ENCODE measurements at places on chromosomes 5 and 9.

- peak; percentile 29 for DNase-seq
Measured at GRCh38 chr9:109010746-109011145, 2.6 kb downstream of the CTNNAL1 start.

DNA sequence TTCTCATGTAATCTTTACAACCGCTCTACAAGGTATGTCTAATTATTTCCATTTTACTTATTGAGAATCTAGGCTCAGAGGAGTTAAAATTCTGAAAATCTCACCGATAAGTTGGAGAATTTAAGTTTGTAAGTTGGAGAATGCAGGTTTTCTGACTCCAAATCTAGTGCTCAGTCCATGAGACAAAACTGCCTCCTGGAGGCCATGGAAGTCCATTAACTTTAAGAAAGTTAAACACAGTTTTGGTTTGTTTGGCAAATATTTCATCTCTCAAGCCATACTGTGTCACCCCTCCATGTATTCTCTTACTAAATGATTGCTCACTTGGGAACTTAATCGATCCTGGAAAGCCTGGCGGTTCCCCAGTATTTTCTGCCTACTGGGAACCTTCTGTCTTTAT lies 52.6 kb downstream of the INIP start:
- DNase-seq: no peak

- no peak for DNase-seq
Measured at GRCh38 chr9:79651251-79651795, 79.6 kb downstream of the TLE4 start.

DNA sequence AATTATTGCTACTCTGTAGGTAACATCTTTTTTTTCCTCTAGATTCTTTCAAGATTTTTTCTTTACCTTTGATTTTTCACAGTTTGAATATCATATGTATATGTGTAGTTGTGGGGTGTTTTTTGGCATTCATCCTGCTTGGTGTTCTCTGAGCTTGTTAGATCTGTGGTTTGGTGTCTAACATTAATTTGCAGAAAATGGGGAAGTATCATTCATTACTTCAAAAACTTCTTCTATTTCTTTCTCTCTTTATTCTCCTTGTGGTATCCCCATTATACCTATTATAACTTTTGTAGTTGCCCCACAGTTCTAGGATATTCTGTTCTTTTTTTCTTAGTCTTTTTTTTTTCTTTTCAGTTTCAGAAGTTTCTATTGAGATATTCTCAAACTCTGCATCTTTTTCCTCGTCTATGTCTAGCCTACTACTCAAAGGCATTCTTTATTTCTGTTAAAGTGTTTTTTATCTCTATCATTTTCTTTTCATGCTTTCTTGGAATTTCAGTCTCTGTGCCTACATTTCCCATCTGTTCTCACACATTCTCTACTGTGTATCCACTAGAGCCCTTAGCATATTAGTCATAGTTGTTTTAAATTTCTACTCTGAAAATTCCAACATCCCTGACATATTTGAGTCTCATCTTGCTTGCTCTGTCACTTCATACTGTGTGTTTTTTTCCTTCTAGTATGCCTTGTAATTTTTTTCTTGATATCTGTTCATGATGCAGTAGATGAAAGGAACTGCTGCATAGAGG lies 60.1 kb upstream of the GNA14 start:
- no peak for DNase-seq

DNA sequence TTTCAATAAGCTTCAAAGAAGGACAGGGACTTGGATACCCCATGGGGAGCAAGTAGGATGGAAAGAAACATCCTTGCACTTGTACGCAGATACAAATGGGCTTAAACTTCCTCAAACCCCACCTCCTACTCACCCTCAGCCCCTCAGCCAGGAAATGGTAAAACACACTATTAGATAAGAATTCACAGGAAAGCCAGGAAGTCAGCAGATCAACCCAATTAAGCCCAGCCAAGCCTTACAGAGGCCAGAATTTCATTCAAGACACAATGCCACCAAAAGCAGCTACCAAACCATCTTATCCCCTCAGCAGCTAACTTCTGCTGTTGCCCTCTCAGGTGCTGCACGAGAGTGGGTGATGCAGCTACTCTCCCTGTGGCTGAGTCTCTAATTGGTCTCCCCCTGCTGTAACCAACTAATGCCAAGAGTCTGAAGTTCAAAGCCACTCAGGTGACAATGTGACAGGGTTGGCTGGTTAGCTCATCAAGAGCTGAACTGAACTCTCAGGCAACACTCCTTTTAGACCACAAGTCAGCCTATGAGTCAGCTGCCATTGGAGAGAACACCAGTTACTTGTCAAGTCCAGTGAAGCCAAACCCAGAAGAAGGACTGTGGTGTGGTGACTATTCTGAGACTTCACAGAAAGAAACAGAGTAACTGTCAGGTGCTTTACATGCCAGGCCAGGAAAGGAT lies 201.9 kb downstream of the ZNF608 start:
- DNase-seq: no peak

DNA sequence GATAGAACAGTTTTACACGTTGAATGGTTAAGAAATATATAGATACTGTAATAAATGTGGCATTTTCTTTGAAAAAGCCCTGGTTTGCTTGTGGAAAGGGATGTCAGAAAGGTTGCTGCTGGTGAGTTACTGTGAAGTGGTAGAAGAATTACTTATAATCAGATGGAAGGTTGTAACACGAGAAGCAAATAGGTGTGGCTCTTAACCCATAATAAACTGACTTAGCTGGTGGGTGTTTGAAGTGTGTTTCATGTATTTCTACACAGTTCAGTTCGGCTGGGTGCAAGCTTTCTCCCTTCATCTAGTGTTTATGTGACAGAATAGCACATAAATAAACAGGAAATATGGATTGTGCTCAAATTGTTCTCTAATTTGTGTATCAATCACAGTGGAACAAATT lies 5.5 kb downstream of the CNOT6 start:
- DNase-seq: no peak

DNA sequence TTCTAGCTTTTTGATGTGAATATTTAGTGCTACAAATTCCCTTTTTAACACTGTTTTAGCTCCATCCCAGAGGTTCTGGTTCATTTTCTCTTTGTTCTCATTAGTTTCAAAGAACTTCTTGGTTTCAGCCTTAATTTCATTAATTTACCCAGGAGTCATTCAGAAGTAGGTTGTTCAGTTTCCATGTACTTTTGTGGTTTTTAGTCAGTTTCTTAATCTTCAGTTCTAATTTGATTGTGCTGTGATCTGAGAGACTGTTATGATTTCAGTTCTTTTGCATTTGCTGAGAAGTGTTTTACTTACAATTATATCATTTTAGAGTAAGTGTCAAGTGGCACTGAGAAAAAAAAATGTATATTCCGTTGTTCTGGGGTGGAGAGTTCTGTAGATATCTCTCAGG lies 240.1 kb upstream of the RASA1 start:
- no peak for DNase-seq

GRCh38 chr9:33131790-33132772 lies 35.1 kb downstream of the B4GALT1 start:
- DNase-seq: no peak

DNA sequence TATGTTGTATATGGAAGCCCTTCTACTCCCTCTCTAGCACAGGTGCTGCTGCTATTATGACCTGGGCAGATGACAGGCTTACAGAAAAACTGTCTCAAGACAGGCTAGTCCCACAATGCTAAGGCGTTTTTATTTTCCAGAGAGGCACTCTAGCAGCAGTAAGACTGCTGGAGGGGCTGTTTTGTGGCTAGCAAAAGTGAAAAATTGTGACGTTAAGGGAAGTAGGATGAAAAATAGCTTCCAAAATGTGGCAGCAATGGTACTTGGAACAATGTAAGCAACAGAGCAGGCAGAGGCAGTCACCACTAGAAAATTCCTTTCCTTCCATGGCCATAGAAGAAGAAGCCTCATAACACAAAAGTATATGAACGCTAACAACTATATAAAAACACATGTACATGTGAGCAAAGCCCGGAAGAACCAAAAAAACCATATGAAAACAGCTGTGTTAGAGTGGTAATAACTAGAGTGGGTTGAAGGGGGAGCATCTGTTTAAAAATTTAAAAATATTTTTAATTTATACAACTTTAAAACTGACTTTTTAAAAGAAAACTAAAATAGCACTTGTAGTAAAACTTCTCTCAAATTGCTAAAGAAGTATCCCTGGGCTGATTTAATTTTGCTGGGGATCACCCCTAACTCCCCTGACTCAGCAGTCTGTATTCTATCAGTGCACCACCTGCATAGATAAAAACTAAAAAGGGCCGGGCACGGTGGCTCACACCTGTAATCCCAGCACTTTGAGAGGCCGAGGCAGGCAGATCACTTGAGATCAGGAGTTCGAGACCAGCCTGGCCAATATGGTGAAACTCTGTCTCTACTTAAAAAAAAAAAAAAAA lies 30.6 kb downstream of the CLINT1 start:
- DNase-seq: no peak

DNA sequence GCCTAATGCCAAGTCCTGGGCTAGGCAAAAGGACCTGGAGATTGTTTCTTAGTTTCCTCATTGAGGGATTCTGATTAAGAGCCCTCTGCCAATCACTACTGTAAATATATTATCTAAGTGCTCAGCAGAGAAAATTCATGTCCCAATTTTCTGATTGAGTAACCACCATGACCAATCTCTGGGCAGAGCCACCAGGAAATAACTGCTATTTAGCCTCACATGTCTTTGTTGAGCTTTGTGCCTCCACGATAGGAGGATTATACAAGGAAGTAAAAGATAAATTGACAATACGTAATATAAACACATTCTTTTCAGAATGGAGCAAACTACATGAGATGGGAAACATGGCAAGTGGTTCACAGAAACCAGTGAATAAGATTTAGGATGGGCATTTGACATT lies 396.1 kb upstream of the PAPPA start:
- no peak for DNase-seq

- no peak for DNase-seq
Measured at GRCh38 chr9:112337547-112337946, 4.1 kb upstream of the PTBP3 start.

- peak; percentile 54 for DNase-seq
Measured at GRCh38 chr5:109410389-109411148, 795 bp upstream of the PJA2 start.

DNA sequence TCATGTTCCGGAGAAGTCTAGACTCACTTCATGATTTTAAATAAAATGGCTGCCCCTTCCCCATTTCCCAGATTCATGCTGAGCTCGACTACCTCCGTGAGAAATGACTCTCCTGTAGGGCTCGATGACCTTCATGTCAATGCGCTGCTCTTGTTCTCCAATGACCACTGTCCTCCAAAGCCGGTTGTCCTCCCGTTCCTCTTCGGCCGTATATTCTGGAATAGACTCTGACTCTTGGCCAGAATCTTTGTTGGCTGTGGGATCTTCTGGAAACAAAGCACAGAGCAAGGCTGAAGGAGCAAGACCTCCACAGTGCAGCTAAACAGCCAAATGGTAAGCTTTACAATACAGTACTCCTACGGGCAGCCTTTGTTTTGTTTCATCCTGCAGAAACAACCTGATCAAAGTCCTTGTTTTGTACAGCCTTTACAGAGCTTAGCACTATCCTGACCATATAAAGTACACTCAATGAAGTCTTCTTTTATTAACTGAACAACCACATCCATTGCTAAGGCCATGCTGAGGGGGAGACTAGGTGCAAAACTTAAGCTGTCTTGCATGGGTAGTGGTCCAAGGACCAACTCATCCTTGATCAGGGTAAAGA lies 119.5 kb upstream of the PCA3 start:
- DNase-seq: no peak

DNA sequence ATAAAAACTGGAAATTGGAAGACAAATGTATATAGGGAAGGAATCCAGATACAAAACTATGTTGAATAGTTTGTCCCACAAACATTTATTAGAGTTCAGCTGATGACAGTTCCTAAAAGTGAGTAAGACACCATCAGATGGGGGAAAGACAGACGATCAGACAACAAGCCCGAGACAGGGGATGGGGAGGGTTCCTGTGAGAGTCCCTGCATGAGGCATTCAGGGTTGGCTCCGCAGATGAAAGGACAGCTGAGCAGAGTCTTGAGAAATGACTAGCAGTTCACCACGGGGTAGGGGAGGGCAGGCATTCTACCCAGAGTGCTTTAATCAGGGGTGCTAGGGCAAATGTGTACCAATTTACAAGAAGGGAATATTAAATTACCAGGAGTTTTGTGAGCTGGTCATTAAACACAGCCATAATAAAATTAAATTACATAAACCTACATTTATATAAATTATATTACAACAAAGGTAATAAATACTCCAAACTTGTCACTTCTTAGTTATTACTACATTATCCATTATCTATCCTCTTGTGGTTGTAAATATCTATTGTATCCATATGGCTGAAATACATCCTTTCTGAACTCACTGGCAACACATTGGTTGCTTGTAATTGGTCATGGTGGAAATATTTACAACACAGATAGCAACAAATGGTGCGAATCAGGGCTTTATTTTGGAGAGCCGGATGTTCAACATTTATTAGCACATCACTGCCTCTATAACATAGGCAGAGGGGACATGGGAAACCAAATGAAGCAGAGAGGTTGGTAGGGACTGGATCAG lies 27.8 kb downstream of the TNFSF15 start:
- DNase-seq: no peak

DNA sequence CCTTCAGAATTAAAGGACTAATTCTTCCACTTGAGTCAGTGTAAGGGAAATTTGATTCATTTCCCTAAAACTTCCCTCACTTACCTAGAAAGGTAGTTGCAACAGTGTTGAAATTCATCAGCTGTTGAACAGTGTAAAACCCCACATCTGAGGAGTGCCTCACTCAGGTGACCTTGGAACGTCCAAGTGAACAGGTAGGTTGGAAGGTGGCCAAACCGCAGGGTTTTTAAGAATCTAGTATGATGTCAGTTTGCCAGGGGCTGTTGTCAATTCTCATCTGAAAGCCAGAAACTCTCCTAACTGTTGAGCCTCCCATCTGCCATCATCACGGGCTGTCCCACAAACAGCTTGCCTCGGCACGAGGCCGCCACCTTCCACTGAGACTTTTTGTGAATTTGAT lies 105.7 kb downstream of the TMEM174 start:
- peak; percentile 81 for DNase-seq

- DNase-seq: no peak
Measured at GRCh38 chr5:100539519-100539918, 4.3 kb downstream of the FAM174A start.

- no peak for DNase-seq
Measured at GRCh38 chr5:113075019-113075418, 98.4 kb downstream of the DCP2 start.

DNA sequence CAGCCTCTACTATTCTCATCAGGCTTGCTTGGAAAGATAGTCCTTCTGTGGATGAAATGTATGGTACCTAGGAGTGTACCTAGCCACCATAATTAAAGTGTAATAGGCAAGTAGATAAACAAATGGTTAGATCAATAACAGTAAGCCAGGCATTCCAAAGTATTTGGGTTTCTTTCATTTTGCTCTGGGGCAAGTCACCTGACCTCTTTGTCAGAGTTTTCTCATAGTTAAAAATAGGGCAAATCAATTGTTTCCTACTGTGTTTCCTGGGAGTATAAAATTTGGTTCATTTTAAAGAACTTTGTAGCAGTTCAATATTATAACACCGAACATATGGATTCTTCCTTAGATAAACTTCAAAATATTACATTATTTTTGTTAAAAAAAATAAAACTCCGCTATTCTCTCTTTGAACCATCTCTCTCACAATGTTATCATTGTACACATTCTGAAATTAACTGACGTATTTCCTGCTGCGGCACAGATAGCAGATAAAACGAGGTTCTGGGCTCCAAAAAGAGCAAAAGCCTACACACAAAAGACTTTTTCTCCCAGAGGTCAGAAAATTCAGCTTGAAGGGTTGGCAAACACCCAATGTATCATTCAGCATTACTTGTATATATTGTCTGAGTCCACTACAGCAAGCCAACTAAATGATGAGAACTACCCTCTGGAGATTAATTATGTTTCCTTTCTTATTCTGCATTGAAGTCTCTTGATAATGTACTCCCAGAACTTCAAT lies 267.9 kb downstream of the COX7C start:
- no peak for DNase-seq

- no peak for DNase-seq
Measured at GRCh38 chr9:78547831-78548230, 250.9 kb downstream of the PSAT1 start.
